ENCODE measurements at places on chromosomes 1 and 21.

- DNase-seq: peak; percentile 39
Observed at GRCh38 chr1:164644774-164645644, 86.0 kb downstream of the PBX1 start.

DNA sequence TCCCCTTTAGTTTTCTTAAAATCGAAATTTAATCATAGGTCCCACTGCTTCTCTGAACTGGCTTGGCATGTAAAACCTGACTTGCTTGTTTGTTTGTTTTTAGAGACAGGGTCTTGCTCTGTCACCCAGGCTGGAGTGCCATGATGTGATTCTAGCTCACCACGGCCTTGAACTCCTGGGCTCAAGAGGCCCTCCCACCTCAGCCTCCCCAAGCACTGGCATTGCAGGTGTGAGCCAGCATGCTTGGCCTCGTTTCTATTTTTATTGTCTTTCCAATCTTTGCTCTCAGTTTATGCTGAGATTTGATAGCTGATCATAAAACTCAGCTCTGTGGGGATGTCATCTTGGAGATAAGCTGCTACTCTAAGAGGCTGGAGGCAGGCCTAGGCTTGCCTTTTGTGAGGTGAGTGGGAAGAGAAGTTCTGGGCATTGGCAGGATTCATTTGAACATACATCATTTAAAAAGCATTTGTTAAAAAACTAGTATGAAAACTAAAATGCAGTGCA, 51.5 kb upstream of the GCLM start:
- DNase-seq: no peak

DNA sequence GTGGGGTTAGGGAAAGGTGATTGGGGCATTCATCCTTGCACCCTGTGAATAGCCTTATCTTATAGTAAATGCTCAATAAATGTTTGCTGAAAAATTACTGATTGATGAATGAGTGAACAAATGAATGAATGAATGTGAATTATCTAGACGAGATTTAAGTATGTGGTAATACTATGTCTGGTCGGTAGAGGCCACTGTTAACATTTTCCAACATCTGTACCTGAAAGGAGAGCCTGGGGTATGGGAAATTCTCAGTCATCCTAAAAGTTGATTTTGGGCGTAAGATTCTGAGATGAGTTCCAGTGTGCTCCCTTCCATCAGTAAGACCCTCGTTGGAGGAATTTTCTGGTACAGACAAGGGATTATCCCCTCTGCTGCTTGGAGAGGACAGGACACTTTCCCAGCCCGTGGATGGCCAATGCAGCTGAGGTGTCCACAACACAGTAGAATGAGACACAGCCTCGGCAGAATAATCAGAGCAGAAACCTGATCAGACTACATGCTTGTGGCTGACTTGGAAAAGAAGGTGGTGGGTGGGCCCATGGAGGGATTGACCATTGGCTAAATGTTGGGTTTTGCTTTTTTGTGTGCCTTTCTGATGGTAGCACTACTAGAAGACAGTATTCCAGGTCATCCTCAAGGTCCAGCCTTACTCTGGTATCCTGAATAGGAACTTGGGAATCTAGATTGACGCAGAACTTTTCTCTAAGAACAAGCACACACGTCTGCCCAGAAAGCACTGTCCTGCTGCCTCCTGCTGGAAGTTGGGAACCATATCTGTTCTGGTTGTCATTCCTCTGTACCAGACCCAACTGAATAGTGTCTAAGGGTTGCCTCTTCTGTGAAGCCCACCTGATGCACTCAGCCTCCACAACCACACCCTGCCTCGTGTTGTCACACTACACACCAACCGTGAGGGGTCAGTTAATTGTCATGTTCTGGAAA, 262.0 kb downstream of the TNR start:
- DNase-seq: no peak

DNA sequence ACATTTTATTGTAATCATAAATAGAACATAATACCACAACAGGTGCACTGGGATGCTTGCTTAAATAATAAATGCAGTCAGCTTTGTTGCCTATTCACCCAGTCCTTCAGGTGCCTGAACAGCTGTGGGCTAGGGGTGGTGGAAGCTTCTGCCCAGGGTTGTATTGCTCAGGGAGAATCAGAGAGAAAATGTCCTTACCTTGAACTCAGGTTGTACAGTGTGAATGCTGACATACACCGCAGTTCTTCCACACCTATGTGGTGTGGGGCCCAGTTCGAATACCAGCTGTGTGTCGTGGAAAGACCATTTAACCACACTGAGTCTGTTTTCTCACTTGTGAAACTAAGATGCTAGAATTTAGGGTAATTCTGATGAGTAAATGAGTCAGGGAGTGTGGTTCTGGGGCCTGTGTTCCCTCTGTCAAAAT, 115.7 kb upstream of the ATP1A1 start:
- DNase-seq: no peak

- no peak for DNase-seq
Observed at GRCh38 chr1:21234779-21235178, 55.5 kb downstream of the ECE1 start.

- DNase-seq: no peak
Observed at GRCh38 chr1:165942927-165943597, 115.6 kb downstream of the UCK2 start.

DNA sequence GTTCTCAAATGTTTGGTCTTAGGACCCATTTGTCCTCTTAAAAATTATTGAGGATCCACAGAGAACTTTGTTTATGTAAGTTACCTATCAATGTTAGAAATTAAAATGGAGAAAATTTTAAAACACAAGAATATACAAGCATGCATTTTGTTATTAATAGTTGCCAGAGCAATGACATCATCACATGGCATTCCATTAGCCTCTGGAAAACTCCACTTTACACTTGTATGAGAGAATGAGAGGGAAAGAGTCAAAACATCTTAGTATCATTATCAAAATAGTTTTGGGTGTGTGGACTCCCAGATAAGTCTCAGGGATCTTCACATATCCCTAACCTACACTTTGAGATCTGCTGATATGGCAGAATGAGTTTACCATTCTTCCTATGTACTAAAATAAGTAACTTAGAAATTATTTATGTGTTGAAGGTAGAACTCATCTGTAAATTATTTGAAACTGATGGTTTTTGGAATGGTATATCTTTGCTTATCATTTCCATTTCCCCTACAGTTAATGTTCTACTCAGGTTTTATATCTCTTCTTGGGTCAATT, 48.8 kb downstream of the RNF220 start:
- DNase-seq: no peak

GRCh38 chr1:29673669-29674626, 437.6 kb downstream of the PTPRU start:
- no peak for DNase-seq

DNA sequence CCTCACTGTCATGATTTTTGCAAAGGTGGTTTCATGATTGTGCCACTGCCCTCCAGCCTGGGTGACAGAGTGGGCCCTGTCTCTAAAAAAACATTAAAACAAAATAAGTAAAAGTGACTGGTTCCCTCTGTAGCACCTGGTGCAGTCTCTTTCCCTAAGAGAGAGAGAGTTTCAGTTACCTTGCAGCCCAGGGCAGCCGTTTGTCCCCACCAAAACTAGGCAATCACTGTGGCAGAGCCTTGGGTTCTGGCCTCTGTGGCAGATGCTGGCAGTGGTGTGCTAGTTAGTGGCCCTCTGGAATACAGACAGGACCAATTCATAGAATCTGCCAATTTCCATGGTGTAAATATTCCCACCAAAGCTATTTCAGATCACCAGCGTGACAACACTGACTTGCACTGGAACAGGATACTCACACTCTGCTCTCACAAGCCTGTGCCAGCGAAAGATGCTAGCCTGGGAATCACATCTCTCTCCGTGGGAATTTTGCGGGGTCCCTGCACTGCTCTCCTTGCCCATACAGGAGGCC, 108.7 kb downstream of the TLR5 start:
- no peak for DNase-seq

DNA sequence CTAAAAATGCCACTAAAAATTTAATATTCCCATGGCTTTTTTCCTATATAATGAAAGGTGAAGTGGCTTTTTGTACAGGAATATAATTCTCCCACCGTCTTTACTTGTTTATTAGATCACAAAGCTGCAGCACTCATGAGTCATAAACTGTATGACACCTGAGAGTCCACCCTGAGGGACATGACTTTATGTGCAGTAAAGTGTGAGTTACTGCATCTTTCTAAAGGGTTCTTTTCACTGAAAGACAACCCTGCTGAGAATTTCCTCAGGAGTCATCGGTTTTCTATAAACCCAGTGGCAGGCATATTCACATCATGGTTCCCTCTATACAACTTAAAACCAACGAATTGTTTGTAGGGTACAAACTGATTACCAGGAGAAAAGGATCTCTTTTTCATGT, 77.4 kb downstream of the APP start:
- no peak for DNase-seq

GRCh38 chr1:55131801-55132200, 83.4 kb downstream of the USP24 start:
- DNase-seq: no peak

DNA sequence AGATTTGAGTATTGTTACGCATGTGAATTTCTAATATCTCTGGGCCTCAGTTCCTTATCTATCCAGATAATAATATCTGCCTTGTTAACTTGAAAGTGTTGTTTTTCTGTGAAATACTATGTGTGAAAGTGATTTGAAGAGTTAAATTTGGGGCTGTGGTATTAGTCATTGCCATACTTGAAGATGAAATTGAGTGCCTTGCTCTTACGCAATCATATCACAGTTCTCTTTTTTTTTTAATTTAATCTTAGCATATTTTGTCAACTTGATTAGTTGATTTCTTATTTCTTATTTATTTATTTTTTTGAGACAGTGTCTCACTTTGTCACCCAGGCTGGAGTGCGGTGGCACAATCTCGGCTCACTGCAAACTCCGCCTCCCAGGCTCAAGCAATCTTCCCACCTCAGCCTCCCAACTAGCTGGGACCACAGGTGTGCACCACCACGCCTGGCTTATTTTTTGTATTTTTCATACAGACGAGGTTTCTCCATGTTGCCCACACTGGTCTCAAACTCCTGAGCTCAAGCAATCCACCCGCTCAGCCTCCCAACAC, 31.0 kb downstream of the AGO4 start:
- DNase-seq: no peak

GRCh38 chr1:220013497-220013896, 32.8 kb downstream of the EPRS1 start:
- DNase-seq: no peak

DNA sequence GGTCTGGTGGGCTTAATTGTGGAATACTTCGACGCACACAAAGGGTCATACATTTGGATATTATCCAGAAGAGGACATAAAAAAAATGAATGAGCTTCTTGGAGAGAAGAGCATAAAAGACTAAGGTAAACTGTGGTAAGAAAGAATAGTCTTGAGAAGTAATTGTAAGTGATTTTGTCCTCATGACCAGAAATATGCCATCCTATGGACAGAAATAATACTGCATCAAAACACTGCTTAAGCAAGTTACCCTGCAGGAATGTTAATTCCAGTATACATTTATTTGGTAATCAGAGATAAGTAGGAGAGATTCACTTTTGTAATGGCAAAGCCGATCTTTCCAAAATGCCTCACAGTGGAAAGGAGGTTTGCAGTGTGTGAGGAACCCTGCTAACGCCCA, 111.9 kb downstream of the NRIP1 start:
- DNase-seq: no peak

- no peak for DNase-seq
Observed at GRCh38 chr1:59427155-59427554, 130.3 kb downstream of the FGGY start.

DNA sequence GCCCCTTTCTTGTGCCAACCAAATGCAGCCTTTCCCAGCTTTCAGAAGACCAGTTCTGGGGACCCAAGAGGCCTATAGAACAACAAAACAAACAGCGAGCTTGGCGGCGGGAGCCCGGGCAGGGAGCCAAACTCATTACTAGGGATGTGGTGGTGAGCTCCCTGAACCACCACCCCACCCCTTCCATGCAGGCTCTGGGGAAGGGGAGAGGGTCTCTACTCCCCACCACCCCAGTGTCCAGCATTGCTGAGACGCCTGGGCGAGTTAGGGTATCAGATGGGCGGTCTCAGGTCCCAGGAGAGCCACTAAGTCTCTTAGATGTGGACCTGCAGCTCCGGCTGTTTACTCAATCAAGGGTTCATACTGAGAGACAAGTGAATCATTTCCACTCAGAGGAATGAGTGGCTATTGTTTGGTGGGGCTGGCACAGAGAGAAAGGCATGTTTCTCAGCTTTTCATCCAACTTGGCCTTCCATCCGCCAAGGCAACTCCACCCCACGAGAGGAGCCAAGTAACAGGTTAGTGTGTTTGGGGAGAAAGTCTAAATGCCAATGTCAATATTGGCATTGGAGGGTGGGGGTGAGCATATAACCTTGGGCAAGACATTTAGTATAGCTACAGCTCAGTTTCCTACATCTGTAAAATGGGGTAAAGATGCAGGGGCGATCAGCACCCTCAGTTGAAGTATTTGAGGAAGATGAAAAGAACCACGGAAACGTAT, 40.9 kb downstream of the PLXNA2 start:
- peak; percentile 99 for DNase-seq

GRCh38 chr1:216826646-216827045, 103.4 kb upstream of the ESRRG start:
- DNase-seq: no peak

DNA sequence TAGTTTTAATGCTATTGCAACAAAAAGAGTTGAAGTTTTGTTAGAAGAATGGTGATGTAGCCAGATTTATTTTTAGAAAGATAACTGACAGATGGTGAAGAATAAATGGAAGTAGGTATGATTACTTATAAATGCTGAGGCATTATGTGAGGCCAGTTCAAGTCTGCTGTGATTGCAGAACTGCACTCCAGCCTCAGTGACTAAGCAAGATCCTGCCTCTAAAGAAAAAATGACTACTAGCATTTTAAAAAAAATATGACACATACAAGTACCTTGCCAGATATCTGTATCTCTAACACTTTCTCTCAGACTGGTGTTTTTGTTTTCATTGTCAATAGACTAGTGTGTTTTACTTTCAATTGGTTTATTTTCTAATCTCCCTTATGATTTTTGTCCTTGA, 1242.4 kb upstream of the ADGRL4 start:
- DNase-seq: no peak

Measured in NCI-H1092 (cell line).